Breast epithelium (tissue), 4 donors: ENCODE measurements at places on chromosomes 3 and 15. TPM values are rescaled to one million over a fixed set of nuclear protein-coding genes. Genes with fewer than 3 reads are reported as not detected.

The RTP4 gene
- 7.2 TPM for total RNA-seq

- H3K36me3 ChIP-seq = no peaks in the 10 kb centered on the region
- no peak overlapping the region for H3K4me3 ChIP-seq
- H3K27me3 ChIP-seq = no peaks in the 10 kb centered on the region
- H3K27ac ChIP-seq = no peak overlapping the region
- no peaks in the 10 kb centered on the region for H3K4me1 ChIP-seq
- no peak for DNase-seq
These were observed 319.9 kb upstream of the GRM7 start for GRCh38 chr3:6540981-6541380.

DNA sequence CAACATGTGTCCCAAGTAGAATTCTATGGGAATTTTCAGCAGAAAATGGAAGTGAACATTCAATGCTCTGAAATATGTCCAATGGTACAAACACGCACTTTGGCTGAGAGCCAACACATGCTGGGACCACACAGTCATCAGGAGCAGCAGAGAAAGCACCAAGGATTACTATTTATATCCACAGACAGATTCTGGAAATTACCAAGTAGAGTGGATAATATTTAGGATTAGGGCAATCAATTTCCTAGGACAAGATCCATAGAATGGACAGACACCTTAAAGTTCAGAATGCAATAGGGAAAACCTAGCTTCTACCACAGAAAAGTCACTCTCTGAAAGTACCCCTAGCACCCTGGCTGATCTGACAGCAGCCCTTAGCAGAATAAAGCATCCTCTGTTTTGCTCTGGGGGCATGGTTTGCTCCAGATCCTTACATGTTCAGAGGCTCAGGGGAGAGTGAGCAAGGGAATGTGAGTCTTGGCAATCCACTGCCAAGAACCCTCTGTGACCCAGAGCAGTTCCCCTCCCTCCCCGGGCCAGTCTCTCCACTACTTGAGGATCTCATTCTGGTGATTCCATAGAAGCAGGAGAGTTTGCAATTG is 206.0 kb upstream of the WNT5A start:
- no peaks in the 10 kb centered on the region for H3K27me3 ChIP-seq
- no peak for DNase-seq
- no peak overlapping the region for H3K4me3 ChIP-seq
- H3K4me1 ChIP-seq = no peaks in the 10 kb centered on the region
- H3K36me3 ChIP-seq = no peaks in the 10 kb centered on the region

GRCh38 chr3:133945381-133946095 is 49.9 kb upstream of the RAB6B start:
- H3K27me3 ChIP-seq = no peaks in the 10 kb centered on the region
- H3K27ac ChIP-seq = peak overlapping the region; percentile 84
- DNase-seq = no peak
- no peaks in the 10 kb centered on the region for H3K36me3 ChIP-seq

- DNase-seq = no peak
- no peak overlapping the region for H3K4me3 ChIP-seq
- no peaks in the 10 kb centered on the region for H3K36me3 ChIP-seq
- no peaks in the 10 kb centered on the region for H3K4me1 ChIP-seq
These were observed 26.3 kb downstream of the NRG4 start for GRCh38 chr15:75985971-75986370.

GRCh38 chr3:39216176-39216790 is 23.9 kb upstream of the XIRP1 start:
- H3K4me1 ChIP-seq = no peaks in the 10 kb centered on the region
- no peak overlapping the region for H3K4me3 ChIP-seq
- no peaks in the 10 kb centered on the region for H3K27me3 ChIP-seq
- DNase-seq = no peak
- H3K36me3 ChIP-seq = no peaks in the 10 kb centered on the region
- no peak overlapping the region for H3K27ac ChIP-seq
